ENCODE measurements at places on chromosomes 6 and 20. TPM values are rescaled to one million over a fixed set of nuclear protein-coding genes. Genes with fewer than 3 reads are reported as not detected.

DNA sequence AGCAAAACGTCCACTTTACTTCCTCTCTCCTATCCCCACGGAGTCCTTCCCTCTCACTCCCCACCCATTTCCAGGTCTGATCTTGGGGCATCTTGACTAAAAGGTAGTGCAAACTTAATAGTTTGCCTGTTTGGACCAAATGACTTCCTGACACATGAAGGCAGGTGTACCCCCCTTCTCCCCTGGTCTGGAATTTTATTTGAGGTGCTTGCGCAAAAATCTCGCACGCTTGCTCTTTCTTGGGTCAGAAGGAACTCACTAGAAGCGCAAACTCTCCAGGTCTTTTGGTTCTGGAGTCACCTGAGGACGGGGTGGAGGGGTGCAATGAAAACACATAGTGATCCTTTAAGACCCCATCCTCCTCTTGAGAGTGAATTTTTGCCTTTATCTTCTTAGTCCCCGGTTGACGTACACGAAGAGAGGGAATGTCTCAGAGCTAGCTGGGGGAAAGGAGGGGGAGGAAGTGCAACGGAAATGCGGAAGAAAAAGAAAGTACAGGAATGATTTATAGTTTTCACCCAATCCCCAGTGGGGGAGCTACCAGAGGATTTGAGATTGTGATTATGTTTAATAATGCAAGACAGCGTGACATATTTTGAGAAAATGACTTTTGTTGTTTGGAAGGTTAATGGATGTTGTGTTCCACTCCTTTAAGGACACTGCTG lies 4.9 kb downstream of the ADGRB3 start:
- peaks cover 4% of the 10 kb centered on the region for H3K4me1 ChIP-seq
- H3K36me3 ChIP-seq: no peaks in the 10 kb centered on the region
- peak overlapping the region; percentile 5 for H3K4me3 ChIP-seq
- no peak overlapping the region for H3K27ac ChIP-seq
- H3K27me3 ChIP-seq: peaks cover 7% of the 10 kb centered on the region
- DNase-seq: no peak

GRCh38 chr20:62523473-62524203 lies 47.8 kb upstream of the GATA5 start:
- no peaks in the 10 kb centered on the region for H3K36me3 ChIP-seq
- H3K4me1 ChIP-seq: no peaks in the 10 kb centered on the region
- no peak overlapping the region for H3K27ac ChIP-seq
- no peak for DNase-seq
- H3K27me3 ChIP-seq: no peaks in the 10 kb centered on the region
- no peak overlapping the region for H3K4me3 ChIP-seq

DNA sequence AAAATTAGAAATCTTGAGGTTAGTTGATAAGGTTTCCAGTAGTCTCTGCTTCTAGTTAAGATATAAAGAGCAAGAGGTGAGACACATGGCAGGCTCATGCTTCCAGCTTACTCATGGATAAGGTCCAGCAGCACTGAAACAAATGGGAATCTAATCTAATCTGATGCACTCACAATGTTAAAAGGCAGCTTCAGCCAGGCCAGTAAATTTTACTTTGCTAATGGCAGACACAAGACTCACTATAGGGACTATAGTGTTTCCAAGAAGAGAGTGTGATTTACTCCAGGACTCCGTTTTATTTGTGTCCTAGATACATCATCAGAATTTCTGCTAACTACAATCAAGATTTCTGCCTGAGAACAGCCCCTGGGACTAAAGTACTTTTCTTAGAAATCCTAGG lies 324.8 kb downstream of the SMOC2 start:
- H3K4me3 ChIP-seq: no peak overlapping the region
- no peak for DNase-seq
- no peaks in the 10 kb centered on the region for H3K27me3 ChIP-seq
- no peak overlapping the region for H3K27ac ChIP-seq

Gene COL19A1
- polyA plus RNA-seq: 0.04 TPM

Gene MOG
- not detected for polyA plus RNA-seq

- no peaks in the 10 kb centered on the region for H3K4me1 ChIP-seq
- no peak overlapping the region for H3K27ac ChIP-seq
- peaks cover 8% of the 10 kb centered on the region for H3K36me3 ChIP-seq
- no peak overlapping the region for H3K4me3 ChIP-seq
- no peak for DNase-seq
These were observed 34.6 kb upstream of the RNF8 start for GRCh38 chr6:37319156-37319555.

All from pancreas (tissue), 10 donors.